ENCODE measurements at places on chromosomes 7 and 10.

- no peak for DNase-seq
These were observed 14.5 kb downstream of the PSAP start for GRCh38 chr10:71836596-71836974.

GRCh38 chr10:77887631-77888355 is 38.8 kb downstream of the DLG5 start:
- no peak for DNase-seq

GRCh38 chr10:102735065-102735562 is 8.6 kb upstream of the WBP1L start:
- DNase-seq = no peak

GRCh38 chr10:62778125-62778524 is 26.4 kb upstream of the ADO start:
- no peak for DNase-seq

DNA sequence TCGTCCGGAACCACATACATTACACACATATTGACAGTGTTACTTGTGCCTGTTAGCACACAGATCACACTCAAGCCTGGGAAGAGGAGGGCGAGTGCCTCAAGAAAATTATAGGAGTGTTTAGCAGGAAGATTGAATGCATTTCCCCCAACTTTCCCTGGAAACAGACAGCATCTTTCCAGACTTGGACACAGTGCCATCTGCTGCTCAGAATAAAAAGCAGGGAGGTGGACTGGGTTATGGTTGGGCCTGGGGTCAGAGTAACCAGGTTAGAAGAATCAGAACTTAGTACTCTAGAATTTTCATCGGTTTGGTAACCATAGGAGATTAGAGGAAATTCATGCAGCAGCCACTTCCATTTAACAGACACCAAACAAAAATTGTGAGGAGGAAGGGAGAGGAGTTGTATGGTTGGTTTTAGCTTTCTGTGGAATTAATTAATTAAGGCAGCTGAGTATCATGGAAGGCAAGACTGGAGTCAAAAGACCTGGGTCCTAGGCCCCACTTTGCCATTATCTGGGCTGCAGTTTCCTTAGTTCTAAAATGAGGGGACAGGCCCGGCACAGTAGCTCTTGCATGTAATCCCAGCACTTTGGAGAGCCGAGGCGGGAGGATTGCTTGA is 43.4 kb upstream of the OPTN start:
- no peak for DNase-seq

GRCh38 chr7:5383314-5384098 is 40.1 kb downstream of the TNRC18 start:
- DNase-seq = no peak

GRCh38 chr7:129914536-129915272 is 38.1 kb downstream of the UBE2H start:
- no peak for DNase-seq

DNA sequence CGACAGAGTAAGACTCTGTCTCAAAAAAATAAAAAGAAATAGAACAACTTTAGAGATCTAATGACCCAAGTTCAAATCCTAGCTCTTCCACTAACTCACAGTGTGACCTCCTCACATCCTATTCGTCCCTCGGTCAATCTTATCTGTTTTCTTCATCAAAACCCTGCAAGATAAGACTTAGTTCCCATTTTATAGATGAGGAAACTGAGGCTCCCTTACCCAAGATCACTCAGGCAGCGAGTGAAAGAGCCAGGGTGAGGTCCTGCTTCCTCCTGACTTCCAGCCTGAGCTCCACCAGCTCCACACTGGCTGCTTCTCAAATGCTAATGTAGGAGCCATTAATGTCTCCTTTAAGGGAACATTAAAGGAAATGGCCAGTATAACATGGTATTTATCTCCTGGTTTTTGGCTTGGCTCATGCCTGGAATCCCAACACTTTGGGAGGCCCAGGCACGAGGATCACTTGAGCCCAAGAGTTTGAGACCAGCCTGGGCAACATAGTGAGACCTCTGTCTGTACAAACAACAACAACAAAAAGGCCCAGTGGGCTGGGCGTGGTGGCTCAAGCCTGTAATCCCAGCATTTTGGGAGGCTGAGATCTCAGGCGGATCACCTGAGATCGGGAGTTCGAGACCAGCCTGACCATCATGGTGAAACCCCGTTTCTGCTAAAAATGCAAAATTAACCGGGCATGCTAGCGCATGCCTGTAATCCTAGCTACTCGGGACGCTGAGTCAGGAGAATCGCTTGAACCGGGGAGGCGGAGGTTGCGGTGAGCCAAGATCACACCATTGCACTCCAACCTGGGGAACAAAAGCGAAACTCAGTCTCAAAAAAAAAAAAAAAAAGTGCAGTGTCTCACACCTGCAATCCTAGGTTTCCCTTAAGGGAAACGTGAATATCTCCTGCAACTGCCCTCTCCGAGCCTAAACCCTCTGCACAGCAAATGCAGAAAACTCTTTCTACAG is 3.4 kb upstream of the RHBDD2 start:
- DNase-seq = no peak

DNA sequence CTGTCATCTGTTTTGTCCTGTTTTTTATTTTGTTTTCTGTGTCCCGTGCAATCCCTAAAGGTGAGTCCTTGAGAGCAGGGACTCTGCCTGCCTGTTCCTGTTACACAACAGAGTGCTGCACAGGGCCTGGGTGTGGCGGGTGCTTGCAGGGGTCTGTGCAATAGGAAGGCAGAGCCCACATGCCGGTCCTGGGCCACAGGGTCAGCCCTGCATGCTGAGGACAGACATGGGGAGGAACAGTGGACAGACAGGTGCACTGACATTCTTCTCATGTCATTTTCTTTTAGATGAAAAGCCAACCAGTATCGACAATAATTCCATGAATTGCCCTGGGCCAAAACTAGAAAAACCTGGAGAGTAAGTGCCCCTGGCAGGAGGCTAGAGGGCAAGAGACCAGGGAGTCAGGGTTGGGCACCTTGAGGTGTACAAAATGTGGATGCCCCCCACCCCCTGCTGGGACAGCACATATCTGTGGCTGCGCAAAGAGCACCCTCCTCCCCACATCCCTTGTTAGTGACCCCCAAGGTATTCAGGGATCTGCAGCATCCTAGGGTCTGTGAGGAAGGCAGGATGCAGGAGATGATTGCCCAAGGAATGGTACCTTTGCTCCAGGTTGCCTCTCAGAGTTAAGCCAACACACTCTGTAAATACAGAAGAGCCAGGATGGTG is 19.9 kb downstream of the ANTXRL start:
- DNase-seq = no peak

- DNase-seq = no peak
These were observed 7.2 kb downstream of the CPXM2 start for GRCh38 chr10:123884351-123884906.

DNA sequence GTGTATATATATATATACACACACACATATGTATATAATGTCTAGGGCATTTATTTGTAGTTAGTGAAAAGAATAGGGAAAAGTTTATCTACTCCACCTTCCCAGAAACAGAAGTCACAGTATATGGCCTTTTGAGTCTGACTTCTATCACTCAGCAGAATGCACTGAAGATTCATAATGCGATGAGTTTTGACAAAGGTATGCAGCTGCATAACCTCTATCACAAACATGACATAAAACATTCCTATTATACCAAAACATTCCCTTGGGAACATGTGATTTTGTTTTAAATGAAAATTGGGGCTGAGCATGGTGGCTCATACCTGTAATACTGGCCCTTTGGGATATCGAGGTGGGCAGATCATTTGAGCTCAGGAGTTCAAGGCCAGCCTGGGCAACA is 137.3 kb upstream of the EEPD1 start:
- DNase-seq = no peak

GRCh38 chr10:130941886-130942285 is 369.6 kb downstream of the TCERG1L start:
- no peak for DNase-seq

GRCh38 chr7:92835261-92835850 is 1.0 kb downstream of the CDK6 start:
- DNase-seq = peak; percentile 29

DNA sequence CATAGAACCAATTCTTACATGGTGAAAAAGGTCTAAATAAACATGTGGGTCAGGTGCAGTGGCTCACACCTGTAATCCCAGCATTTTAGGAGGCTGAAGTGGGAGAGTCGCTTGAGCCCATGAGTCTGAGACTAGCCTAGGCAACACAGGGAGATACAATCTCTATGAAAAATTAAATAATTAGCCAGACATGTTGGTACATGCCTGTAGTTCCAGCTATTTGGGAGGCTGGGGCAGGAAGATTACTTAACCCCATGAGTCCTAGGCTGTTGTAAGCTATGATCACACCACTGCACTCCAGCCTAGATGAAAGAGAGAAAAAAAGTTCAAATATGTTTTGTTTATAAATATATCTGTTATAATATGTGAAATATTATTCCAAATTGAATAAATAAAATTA is 643.6 kb downstream of the IPMK start:
- no peak for DNase-seq

DNA sequence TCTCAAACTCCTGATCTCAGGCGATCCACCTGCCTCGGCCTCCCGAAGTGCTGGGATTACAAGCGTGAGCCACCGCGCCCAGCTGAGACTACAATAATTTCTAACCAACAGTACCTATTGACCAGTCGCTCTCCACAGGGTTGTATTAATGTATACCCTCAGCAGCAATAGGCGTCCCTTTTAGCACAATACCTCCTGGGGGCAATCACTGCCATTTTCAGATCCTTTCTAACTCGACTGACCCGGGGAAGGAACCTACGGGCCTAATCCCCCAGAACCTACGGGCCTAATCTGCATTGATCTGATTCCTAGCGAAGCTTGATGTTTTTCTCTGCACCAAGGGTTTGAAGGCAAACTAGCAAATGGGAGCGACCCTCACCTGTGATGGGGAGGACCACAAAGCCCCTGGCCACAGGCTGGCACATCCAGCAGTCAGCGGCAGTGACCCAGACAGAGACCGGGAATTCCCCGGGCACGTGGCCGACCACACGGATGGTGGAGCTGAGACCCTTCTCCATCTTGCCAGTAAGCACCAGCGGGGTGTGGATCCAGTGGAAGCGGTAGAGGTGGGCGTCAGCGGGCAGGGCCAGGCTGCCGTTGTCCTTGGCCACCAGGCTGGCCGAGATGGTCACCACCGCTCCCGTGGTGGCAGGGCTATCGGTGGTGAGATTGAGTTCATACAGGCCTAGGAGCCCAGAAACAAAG is 6.9 kb downstream of the TMEM130 start:
- no peak for DNase-seq

GRCh38 chr7:3805151-3805550 is 504.1 kb downstream of the SDK1 start:
- DNase-seq = no peak

- DNase-seq = no peak
These were observed 11.2 kb downstream of the MXI1 start for GRCh38 chr10:110218632-110219031.

- no peak for DNase-seq
These were observed at the start of gene SAP25 for GRCh38 chr7:100573691-100574361. Gene SAP25 (minus strand): TSS chr7:100573900. CDS start chr7:100573742, 158 bp downstream.

DNA sequence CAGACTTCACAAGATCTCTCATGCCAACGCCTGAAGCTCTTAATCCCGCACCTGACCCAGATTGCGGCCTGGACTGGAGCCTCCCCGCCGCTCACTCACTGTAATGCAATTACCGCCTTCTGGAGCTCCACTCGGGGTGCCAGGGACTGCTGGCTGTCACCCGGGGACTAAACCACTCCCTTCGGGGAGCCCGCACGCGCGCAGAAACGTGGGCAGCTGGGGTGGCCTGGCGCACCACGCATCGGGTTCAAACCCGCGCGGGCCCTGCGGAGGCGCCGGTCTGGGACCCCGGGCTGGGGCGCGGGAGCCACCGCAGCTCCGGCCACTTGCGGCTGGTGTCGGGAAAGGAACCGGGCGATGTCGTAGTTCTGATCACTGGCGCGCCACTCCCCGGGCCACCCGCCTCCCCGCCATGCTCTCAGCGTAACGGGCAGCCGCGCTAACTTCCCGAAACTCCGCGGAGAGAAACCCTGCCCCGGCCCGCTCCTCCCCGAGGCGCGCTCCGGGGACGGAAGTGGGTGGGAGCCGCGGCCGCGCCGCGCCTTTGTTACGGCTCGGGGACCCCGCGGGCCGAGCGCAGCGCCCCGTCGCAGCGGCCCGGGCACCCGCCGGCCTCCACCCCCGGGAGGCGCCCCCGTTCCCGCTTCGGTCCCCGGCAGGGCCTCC is 100.3 kb upstream of the SVIL start:
- no peak for DNase-seq

- no peak for DNase-seq
These were observed 15.5 kb downstream of the MSRB2 start for GRCh38 chr10:23110722-23111516.

- DNase-seq = no peak
These were observed 267.7 kb downstream of the ACTR3B start for GRCh38 chr7:153027210-153027609.

DNA sequence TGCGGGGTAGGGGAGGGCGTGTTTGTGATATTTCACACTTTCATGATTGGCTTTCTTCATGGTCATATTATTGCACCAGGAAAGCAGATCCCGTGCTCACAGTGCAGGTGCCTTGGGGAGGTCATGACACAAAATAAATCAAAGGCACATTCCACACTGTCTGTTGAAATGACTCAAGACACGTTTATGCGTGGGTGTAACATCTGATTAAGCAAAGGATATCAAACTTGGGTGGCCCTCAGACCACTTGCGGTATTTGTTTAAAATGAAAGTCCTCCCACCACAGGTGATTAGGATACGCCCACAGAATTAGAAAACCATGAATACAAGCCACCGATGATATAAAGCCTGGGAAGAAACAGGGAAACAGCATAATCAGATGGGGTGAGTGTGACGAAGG is 51.1 kb downstream of the SVIL start:
- no peak for DNase-seq

- DNase-seq = no peak
These were observed 291.8 kb downstream of the CRPPA start for GRCh38 chr7:16129431-16130110.

- DNase-seq = no peak
These were observed 31.4 kb upstream of the DLX6 start for GRCh38 chr7:96973986-96974385.

DNA sequence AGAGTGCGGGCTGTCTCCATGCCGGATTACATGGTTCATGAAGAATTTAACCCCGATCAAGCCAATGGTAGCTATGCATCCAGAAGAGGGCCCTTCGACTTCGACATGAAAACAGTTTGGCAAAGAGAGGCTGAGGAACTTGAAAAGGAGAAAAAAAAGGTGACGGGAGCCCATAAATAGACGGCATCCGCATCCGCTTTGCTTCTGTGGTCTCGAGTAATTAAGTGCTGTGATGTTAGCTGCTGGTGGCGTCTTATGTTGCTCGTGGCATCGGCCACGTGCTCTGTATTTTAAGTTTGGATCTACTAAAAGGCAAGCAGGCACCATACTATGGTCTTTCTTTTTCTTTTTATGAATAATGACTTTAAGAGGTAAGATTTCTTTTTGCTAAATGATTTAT is 11.1 kb downstream of the C7orf57 start:
- DNase-seq = no peak

- DNase-seq = peak; percentile 30
These were observed 86.7 kb upstream of the IL6 start for GRCh38 chr7:22640269-22640668.

GRCh38 chr7:28759475-28759971 is 198.6 kb downstream of the TRIL start:
- DNase-seq = no peak

GRCh38 chr7:129525225-129525862 is 23.0 kb downstream of the SMKR1 start:
- DNase-seq = no peak
